Cortex of kidney (tissue), 1 donor: ENCODE measurements at places on chromosomes 4 and X.

- DNase-seq = no peak
Observed at GRCh38 chr4:153646978-153647377, 37.1 kb upstream of the TLR2 start.

- no peak for DNase-seq
Observed at GRCh38 chr4:119750048-119750447, 121.4 kb upstream of the PDE5A start.

GRCh38 chr4:152197211-152197610 is 338.7 kb downstream of the FBXW7 start:
- DNase-seq = no peak

DNA sequence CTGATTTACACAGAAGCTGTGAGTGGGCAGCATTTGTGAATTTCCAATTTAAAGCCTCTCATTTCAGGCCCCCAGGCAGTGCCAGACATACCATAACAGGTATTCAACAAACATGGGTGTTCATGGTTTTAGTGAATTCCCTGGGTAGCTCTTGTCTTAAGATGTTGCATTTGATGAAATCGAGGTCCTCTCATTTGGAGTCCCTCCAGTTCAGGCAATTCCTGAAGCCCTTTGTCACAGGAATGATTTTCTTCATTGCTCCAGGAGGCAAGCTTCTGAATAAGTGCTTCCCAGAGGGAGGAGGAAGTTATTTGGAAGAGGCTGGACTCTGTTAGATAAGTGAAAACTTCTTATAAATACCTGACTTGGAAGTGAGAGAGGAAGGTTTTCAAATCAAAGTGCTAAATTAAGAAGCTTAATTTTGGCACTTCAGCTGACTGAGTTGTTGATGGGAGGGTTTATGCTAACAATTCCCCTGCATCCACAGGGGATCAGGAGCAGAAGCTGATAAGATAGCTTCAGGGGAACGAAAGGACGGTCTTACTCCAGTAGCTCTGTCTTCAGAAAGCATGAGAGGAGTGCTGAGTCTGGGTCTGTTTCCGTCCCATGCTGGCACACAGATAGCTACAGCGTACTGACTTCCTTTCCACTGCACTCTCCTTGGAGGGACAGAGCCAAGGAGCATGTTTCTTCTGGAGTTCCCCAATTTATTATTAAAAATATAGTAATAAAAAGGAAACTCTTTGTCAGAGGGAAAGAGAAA is 543.1 kb downstream of the GBA3 start:
- no peak for DNase-seq

- no peak for DNase-seq
Observed at GRCh38 chr4:27986476-27986875, 1125.8 kb downstream of the STIM2 start.

DNA sequence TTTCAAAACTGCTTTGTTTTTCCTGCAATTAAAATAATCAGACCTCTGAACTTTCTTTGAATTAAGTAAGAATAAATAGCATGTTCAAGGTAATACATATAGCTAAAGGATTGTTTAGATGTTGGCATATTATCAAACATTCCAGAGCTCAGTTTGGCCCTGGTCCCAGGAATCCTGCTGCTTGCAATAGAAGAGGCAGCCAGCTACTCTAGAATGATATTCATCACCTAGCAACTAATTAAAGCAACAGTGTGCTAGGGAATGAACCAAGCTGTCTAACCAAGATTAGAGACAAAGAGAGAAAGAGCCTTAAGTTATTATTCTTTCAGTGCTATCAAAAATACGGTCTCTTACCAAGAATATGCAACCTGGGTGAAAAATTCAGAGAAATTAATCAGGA is 460.9 kb downstream of the GABRG1 start:
- DNase-seq = no peak

DNA sequence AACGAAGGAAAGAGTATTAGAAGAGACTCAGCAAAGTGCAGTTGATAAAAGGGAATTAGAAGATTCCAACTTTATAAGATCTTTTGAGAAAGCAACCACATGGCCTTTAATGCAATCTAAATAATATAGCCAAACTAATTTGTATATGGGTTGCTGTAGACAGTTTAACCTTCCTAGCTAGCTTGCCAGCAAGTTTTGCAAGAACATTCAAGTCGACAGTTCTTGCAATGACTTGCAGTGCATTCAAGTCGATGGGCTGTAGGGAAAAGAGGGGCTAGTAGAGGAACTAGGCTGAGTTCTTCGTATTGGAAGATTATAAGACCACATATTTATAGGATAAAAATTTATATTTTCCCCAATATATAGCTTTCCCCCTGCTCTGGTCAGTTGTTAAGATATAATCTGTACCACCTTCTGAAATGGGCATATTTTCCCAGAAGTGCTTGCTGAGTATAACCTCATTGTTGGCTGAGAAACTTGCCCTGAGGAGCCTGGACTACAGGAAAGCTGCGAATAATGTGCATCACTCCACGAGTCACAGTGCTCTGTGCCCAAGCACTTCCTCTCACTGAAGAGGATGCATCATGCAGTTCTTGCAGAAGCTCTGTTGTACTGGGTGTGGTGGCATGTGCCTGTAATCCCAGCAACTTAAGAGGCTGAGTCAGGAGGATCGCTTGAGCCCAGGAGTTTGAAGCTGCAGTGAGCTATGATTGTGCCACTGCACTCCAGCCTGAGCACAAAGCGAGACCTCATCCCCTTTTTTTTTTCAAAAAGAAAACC is 56.7 kb downstream of the DOCK11 start:
- DNase-seq = no peak

GRCh38 chrX:80285131-80285773 is 135.0 kb upstream of the TENT5D start:
- no peak for DNase-seq
